Thymus (tissue), 14 donors: ENCODE measurements at places on chromosomes 4 and X. TPM values are rescaled to one million over a fixed set of nuclear protein-coding genes. Genes with fewer than 3 reads are reported as not detected.

DNA sequence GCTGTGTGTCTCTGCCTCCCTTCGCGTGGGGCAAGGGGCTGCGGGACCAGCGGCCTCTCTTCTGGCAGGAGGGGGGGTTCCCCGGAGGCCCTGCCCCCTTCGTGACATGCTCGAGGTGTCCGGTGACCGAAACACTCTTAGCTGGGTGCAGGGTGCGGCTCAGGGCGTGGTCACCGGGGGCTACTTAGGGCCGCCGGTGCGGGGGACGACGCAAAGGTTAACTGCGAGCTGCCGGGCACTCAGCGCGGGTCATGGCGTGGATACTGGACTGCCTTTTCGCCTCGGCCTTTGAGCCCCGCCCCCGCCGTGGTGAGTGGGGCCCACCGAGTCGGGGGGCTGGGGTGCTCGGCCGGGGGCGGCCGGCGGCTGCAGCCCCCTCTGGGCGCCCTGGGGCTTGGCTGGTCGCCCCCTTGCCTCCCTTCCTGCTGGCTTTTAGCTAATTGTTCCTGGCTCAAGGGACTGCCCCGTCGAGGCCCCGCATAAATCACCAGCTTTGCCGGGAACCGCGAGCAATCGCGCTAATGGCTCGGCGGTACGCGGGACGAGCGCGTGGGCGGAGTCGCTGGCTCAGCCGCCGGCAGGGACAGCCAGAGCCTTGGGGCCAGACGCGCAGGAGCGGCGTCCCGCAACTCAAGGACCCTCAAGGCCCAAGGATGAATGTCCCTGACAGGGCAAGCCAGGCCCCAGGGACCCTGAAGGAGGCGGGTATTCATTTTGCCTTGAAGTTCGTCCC lies at the start of gene ARHGAP36:
ARHGAP36 (plus strand) TSS at position 211 of the 733 bp plus-strand sequence. CDS start 23,320 bp downstream, outside the sequence.
- H3K27ac ChIP-seq = no peak within 1 kb of the TSS
- H3K27me3 ChIP-seq = peaks cover 2% of the 10 kb centered on the region
- H3K4me3 ChIP-seq = no peak within 1 kb of the TSS
- no peak for DNase-seq
- no peaks in the 10 kb centered on the region for H3K36me3 ChIP-seq

GRCh38 chr4:121936101-121936500 lies 15.8 kb downstream of the TRPC3 start:
- H3K27ac ChIP-seq = no peak overlapping the region
- DNase-seq = no peak
- H3K4me3 ChIP-seq = no peak overlapping the region
- no peaks in the 10 kb centered on the region for H3K36me3 ChIP-seq
- peaks cover 35% of the 10 kb centered on the region for H3K27me3 ChIP-seq

DNA sequence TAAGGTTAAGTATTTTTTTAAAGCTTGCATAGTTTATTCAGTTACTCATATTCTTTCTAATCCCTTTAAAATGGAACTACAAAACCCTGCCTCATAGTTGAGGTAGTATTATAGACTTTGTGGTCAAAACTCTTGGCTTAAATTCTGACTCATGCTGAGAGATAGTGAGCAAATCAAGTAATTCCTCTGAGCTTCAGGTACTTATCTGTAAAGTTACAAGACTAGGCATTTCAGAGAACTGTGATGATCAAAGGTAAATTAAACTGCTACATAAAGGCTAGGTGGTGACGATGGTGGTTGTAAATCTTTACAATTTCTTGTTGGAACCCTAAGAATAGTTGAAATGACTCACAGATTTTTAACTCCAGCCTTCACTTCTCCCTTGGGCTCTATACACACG lies 3.2 kb upstream of the CLOCK start:
- H3K27ac ChIP-seq = no peak overlapping the region
- H3K4me1 ChIP-seq = peaks cover 6% of the 10 kb centered on the region
- H3K4me3 ChIP-seq = no peak overlapping the region
- no peaks in the 10 kb centered on the region for H3K36me3 ChIP-seq
- no peak for DNase-seq

Gene MAGEB17
- polyA plus RNA-seq = 0.02 TPM

Gene AREG
- 30.3 TPM for polyA plus RNA-seq
